AG10803 (cell line): ENCODE measurements at places on chromosomes 2 and 18.

GRCh38 chr2:160581448-160581847 is 87.8 kb upstream of the RBMS1 start:
- DNase-seq = no peak

- no peak for DNase-seq
Measured at GRCh38 chr2:161164161-161164560, 3.9 kb downstream of the TANK start.

- no peak for DNase-seq
Measured at GRCh38 chr18:25164211-25164847, 187.6 kb downstream of the ZNF521 start.

DNA sequence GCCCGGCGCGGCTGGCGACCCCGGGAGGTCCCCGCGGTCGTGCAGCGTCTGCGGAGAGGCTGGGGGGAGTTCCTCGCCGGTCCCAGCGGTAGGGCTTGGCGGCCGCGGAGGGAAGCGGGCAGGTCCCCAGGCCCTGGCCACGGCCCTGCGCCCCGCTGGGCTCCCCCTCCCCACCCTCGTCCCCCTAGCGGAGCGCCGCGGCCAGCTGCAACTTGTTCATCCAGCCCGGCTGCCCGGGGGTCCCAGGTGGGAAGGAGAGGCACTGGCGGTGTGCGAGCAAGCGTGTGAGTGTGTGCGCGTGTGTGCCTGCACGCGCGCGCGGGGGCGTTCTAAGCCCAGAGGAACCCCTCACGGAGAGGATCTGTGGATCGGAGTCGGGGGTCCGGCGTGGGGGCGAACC is 1.3 kb downstream of the PTPRM start:
- peak; percentile 18 for DNase-seq

- DNase-seq = peak; percentile 79
Measured at GRCh38 chr2:118576109-118576855, 271.2 kb downstream of the EN1 start.

DNA sequence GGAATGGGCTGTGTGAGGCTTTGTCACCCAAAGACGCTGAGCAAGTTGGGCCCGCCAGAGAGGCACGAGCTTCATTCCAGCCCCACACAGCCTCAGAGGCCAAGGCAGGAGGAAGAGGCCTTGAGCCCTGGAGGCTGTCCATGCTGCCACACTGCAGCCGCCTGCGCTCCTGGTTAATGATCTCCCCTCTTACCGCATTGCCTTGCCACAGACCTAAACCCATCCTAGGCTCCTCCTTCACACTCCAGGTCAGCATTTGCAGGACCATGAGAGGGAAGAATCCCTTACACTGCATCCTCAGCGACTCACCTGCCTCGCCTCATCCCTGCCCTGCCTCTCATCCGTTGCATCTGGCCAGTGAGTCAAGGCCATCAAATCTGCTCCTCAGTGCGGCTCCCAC is 24.6 kb downstream of the KIF3C start:
- no peak for DNase-seq

- no peak for DNase-seq
Measured at GRCh38 chr2:55225481-55226020, 6.5 kb downstream of the CLHC1 start.

- DNase-seq = no peak
Measured at GRCh38 chr18:27363872-27364271, 178.8 kb upstream of the CHST9 start.
